Activated CD4-positive, alpha-beta memory T cell treated with anti-CD3 and anti-CD28 coated beads for 36 hours (primary cell): ENCODE measurements at places on chromosomes 5 and 9.

- DNase-seq, result no peak
Observed at GRCh38 chr9:78985084-78985738, 586.6 kb upstream of the TLE4 start.

DNA sequence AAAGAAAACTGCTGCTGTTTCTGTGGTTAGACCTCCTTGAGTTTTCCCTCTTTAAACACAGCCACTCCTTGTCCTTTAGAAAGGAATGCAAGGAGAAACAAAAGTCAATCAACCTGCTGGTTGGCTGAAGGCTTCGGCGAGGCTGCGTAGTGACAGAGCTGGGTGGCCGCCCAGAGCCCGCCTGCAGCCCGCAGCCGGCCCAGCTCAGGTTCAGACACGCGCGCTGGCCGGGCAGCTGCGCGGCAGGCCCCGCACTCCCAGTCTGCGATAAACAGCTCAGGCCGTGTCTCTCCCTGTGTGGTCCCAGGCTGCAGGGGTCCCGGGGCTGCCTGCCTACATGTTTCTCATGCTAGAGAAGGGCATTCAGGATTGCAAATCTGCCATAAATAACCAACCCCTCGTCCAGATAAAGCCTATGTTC is 115.4 kb downstream of the HSD17B3 start:
- no peak for DNase-seq

- no peak for DNase-seq
Observed at GRCh38 chr9:132993511-132993939, 15.0 kb downstream of the GFI1B start.

DNA sequence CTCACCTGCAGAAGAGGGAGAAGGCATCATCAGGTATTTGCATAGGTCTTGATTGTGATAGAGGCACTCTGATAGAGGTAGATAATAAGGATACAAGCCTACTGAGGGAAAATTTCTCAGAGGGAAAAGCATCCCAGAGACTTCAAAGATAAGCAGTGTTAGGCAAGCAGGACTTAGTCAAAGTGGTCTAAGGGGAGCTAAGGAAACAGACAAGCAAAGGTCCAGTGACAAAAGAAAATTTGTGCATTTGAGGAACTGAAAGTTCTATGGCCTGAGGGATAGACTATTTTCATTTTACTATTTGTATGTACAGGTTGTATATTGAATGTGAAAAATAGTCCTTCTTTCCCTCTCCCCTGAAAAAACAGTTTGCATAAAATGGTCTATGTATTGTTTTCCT is 27.4 kb downstream of the OXCT1 start:
- no peak for DNase-seq

DNA sequence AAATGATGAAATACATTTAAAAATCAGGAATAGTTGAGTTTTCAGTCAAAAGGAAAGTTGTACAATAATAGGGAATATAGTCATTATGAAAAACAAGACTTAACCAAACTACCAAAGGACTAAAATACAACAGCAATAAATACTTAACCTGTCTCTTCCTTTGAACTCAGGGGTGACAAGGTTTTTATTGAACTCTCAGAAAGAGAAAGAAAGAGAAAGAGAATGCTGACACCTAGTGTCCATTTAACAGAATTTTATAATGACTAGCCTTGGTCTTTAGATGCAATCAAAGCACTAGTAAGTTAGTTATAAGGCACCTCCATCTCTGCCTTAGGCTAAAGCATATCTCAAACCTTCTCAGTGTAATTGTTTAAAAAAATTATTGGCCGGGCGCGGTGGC is 47.5 kb downstream of the UIMC1 start:
- no peak for DNase-seq

GRCh38 chr5:18325431-18325830 is 691.2 kb downstream of the TAF11L14 start:
- no peak for DNase-seq
